Fibroblast of villous mesenchyme (primary cell): ENCODE measurements at places on chromosomes 11 and 22. TPM values are rescaled to one million over a fixed set of nuclear protein-coding genes. Genes with fewer than 3 reads are reported as not detected.

DBX1 gene
- total RNA-seq = not detected in 2 replicates

DNA sequence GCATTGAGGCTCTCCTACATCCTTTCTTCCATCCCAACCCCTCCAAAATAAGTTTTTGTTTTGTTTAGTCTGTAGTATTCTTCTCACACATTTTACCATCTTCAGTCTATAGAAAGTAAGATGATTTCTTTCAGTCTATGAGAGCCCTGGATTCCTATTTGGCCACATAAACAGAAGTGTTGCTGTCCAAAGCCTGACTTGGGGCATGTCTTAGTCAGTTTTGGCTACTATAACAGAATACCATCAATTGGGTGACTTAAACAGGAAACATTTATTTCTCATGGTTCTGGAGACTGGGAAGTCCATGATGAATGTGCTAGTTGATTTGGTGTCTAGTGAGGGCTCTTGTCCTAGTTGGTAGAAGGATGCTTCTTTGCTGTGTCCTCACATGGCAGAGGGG lies 146.8 kb upstream of the DDI1 start:
- no peak for DNase-seq

DNA sequence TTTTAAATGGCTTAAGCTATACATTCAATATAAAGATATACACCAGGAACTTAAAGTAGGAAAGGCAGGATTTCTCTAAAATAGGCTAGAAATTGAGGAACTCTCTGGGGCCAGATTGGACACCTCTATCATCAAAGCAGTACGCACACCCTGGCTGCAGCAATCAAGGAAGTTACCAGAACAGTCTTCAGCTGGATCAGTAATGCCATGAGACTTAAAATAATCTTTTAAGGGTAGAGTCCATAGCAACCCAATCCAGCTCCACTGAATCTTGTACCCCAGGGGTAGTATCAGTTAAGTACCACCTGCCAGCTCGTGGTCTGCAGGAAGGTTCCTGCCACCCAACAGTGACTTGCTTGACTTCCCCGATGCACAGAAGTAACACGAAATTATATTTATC lies 3.0 kb downstream of the RDX start:
- DNase-seq = no peak

- no peak for DNase-seq
These were observed 73.8 kb downstream of the TP53I11 start for GRCh38 chr11:44876906-44877305.

ARAP1 gene
- total RNA-seq = 73.0 and 77.0 TPM in 2 replicates

DNA sequence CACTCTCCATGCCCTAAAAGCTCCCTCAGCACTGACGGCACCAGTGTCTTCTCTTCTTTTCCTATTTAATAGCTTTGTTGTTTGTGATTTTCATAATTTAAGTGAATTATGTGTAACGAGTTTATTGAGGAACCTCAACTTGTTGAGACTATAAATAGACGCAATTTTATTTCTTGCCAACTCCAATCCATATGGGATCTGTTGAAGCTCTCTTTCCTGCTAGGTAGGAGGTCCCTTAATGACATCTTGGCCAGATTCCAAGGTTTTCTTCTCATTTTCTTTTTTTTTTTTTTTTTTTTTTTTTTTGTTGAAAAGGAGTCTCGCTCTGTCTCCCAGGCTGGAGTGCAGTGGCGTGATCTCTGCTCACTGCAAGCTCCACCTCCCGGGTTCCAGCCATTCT lies 14.2 kb downstream of the RTL6 start:
- DNase-seq = no peak

DNA sequence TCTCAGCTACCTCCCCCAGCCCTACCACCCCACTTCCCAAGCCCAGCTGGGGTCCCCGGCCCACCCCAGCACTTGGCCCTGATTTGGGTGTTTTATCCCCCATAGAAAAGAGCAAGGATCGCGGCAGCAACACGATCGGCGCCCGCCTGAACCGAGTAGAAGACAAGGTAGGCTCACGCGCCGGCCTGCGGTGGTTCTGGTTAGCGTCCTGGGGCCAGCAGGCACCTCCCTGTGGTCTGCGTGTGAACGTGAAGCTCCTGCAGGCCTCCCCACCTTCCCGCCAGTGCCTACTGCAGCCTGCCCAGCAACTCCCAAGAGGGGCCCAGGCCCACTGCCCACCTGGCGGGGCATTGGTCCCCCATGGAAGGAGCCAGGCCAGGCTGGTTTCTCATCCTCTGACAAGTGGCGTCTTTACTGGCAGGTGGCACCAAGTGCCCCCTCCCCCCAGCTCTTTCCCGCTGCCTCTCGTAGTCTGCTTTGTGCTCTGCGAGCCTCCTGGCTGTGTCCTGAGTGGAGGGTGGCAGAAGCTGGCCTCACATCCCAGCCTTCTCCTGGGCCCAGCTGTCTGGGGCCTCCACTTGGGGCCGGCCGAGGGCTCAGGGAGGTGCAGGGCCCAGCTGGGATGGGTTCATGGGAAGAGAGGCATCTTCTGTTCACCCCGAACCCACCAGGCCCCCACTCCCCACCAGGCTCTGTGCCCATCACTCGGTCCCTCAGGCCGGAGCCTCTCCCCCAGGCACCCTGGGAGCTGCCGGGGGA lies 78.3 kb upstream of the KCNQ1OT1 start:
- DNase-seq = no peak

GRCh38 chr11:12981676-12982522 lies 27.2 kb upstream of the RASSF10 start:
- peak; percentile 10 for DNase-seq

DNA sequence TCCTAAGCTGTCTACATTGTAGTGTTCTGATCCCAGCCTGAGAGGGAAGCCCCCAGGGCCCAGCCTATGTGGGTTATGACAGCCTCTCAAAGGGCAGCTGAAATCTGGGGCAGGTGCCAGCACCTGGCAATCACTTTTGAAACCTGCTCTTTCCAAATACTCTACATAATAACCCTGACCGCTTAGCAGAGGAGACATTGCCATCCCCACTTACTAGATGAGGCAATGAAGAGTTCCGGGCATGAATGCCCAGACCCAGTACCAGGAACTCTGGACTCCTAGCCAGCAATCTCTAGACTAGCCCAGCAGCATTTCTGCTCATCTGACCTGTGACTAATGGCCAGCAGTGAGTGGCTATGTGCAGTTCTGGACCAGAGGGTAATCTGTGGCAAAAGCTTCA lies 412.4 kb upstream of the CADM1 start:
- DNase-seq = no peak

MPZL2 gene
- not detected in 2 replicates for total RNA-seq

- DNase-seq = no peak
These were observed 178.7 kb upstream of the SORL1-AS1 start for GRCh38 chr11:121631456-121631855.

DNA sequence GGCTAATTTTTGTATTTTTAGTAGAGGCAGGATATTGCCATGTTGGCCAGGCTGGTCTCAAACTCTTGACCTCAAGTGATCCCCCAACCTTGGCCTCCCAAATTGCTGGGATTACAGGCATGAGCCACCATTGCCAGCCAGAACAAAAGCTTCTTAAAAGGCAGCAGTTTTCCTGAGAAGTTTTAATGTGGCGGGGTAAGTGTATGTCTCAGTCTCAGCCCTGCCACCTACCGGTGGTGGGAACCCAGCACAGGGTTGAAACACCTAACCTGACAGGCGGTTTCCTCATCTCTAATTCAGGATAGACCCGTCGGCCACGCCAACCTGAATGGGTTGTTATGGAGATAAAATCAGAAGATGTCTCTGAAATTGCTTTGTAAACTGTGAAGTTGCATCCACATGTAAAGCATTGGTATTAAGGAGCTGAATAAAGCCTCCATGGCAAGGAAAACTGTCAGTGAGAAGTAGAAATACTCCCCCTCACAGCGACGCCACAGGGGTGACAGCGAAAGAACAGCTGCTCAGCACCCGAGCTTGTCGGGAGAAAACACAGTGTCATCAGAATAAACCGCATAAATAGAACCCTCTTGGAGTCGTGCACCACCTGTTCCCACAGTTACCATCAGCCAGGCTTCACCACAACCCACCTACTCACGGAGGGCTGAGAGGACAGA lies 165.9 kb upstream of the NCAM1 start:
- DNase-seq = peak; percentile 25

TBX1 gene
- total RNA-seq = under 0.01 and 0.43 TPM in 2 replicates

GRCh38 chr11:1845561-1846452 lies 7.0 kb downstream of the TNNI2 start:
- no peak for DNase-seq

- no peak for DNase-seq
These were observed 8.8 kb upstream of the LGALS2 start for GRCh38 chr22:37588546-37589215.

GRCh38 chr11:120354779-120355178 lies 18.6 kb downstream of the ARHGEF12 start:
- DNase-seq = peak; percentile 72

DNA sequence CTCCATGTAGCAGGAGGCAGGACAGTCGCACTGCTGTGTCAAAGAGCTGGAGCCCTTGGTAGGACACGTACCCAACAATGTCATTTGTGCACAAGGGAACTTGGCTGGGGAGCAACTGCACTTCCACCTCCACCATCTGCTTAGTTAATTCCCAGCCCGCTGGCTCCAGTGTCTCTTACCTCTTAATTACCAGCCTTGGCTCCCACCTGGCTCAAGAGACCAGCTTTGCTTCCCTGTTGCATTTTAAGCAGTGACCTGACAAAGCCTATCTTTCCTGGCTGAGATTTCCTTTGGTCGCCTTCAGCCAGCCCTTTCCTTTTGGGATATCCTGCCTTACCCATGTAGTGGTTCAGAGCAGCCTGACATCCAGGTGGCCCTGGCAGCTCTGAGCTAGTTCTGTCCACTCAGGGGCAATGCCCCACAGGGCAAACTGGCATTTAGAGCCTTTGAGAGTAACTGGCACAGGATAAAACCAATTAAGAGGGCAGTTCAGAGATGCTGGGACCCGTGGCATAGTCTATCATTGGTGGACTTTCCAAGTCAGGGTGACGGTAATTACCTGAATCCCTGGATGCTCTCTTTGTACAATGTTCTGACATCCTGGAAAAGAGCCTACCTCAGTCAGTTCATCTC lies 212.6 kb upstream of the SORL1-AS1 start:
- no peak for DNase-seq

DEFB131B gene
- not detected in 2 replicates for total RNA-seq

C22orf15 gene
- 0.43 and 1.6 TPM in 2 replicates for total RNA-seq

OR2AT4 gene
- total RNA-seq = not detected in 2 replicates

DNA sequence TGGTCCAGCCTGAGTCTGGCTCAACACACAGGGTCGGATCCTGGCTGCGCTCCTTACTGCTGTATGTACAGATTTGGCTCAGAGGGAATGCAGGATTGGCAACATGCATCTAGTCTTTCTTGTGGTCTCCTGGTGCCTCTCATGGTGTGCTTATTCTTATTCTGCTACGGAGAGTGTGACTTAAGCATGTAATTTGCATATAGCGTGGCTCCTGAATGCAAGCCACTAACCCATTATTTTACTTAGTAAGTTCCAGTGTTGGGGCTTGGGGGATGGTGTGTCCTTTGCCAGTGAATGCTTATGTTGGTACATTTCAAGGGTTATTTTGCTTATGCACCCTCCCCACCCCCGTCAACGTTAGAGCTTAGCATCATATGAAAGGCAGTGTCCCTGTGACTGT lies 51.2 kb downstream of the PTPRJ start:
- DNase-seq = no peak

DNA sequence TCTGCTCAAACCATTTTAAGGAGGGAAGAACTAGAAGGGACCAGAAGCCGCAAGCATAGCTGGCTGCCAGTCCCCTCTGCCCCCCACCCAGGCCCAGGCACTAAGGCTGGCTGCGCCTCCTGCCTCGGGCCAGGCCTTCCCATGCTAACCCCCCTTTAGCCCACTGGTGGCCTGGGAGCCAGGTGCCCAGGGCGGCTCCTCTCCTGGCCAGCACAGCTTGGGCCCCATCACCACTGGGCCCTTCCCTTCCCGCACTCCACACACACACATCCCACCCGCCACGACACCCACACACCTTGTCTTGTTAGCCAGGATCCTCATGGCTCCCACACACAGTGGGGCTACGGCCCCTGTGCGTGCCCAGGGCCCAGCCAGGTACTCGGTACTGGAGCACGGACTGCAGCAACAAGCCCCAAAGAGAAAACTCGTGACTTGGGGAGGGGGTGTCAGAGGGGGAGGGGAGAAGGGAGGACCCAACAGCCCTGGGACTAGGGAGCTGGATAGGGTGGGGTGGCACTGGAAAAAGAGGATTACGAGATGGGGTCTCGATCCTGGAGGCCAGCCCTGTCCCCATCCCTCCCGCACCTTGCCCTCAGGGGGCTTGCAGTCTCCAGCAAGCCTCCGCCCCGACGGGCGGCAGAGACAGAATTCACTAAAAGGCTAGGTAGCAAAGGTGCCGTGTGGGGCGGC lies 16.0 kb downstream of the BCL9L start:
- no peak for DNase-seq

GRCh38 chr22:23763579-23763945 lies 772 bp downstream of the C22orf15 start:
- DNase-seq = no peak

- DNase-seq = no peak
These were observed 59.0 kb upstream of the CD82 start for GRCh38 chr11:44506375-44507016.
